Right hindlimb (tissue), 1 donor: ENCODE measurements at places on chromosomes 1 and 21.

DNA sequence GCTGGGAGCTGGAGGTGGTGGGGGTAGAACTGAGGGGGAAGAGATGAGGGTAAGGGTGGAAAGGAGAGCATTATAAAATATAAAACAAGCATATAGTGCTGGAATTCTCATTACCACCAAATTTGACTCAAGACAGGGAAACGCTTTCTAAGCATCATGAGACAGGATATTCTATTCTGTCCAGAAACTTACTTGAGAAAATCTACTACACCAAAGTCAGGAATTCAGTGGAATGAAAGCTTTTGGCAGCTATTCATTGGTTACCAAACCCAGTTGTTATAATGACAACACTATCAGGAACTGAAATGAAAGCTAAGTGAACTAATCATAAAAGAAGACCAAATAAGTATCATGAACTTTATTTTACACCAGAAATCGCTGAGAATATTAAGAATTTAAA lies 14.5 kb downstream of the AIDA start:
- no peak for DNase-seq

DNA sequence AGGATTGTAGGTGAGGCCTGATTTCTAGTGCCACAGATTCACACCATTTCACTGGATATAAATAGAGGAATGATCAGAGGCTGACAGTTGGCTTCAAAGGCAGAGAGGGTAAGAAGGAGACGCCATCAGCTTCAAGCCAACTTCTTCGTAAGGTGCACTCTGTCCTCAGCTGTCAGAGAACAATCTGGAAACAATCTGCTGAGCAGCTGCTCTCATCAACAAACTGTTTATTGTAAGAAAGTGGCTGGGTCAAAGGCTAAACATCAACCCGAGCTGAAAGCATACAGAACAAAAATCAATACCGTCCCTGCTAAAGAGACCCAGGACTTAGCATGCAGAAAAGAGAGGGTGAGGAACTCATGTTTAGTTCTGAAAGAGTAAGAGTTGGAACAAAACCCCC lies 48.2 kb downstream of the HLCS start:
- DNase-seq: no peak

GRCh38 chr1:113742515-113742914 lies 16.8 kb downstream of the PHTF1 start:
- DNase-seq: no peak

- peak; percentile 78 for DNase-seq
These were observed 55.8 kb downstream of the SLC9A1 start for GRCh38 chr1:27099135-27099586.

GRCh38 chr1:22739648-22740385 lies 29.2 kb downstream of the EPHB2 start:
- peak; percentile 77 for DNase-seq

DNA sequence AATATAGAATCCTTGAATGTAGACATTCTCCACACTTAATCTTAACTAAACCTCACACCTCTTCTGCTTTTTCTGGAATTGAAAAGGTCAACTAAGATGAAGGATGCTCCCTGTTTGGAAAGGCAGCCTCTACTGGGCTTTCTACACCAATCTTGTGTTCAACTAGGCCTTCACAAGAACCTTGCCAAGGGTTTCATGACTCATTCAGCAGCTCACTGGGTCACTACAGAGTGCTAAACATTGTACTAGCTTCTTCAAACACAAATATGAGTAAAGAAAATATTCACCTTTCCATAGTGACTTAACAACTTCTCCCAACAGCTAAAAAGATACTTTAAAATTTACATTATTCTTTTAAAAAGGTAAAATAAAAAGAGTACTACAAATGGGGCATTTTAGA lies 135.3 kb upstream of the PRMT6 start:
- DNase-seq: no peak

DNA sequence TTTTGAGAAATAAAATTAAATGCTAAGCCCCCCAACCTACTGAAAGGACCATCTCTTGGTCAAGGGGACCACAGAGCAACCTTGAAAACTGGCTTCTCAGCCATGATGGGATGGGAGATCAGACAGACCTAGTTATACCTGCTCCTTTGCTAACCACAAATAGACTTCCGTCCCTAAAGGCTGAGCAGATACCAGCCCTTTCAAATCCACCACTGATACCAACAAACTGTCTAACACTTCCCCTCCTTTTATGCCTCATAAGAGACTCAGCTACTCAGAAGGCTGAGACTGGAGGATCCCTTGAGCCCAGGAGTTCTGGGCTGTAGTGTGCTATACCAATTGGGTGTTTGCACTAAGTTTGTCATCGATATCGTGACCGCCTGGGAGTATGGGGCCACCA lies 407.3 kb downstream of the SIPA1L2 start:
- no peak for DNase-seq

DNA sequence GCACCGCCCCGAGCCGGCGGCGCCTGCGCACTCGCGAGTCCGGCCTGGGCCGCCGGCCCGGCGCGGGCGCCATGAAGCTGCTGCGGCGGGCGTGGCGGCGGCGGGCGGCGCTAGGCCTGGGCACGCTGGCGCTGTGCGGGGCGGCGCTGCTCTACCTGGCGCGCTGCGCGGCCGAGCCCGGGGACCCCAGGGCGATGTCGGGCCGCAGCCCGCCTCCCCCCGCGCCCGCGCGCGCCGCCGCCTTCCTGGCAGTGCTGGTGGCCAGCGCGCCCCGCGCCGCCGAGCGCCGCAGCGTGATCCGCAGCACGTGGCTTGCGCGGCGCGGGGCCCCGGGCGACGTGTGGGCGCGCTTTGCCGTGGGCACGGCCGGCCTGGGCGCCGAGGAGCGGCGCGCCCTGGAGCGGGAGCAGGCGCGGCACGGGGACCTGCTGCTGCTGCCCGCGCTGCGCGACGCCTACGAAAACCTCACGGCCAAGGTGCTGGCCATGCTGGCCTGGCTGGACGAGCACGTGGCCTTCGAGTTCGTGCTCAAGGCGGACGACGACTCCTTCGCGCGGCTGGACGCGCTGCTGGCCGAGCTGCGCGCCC lies at the start of gene B3GALT6:
Gene B3GALT6 (plus strand): TSS at position 30 of the 588 bp plus-strand sequence. CDS start 42 bp downstream, at position 72.
- no peak for DNase-seq

- no peak for DNase-seq
These were observed 186.6 kb downstream of the ZNF281 start for GRCh38 chr1:200223207-200223606.

DNA sequence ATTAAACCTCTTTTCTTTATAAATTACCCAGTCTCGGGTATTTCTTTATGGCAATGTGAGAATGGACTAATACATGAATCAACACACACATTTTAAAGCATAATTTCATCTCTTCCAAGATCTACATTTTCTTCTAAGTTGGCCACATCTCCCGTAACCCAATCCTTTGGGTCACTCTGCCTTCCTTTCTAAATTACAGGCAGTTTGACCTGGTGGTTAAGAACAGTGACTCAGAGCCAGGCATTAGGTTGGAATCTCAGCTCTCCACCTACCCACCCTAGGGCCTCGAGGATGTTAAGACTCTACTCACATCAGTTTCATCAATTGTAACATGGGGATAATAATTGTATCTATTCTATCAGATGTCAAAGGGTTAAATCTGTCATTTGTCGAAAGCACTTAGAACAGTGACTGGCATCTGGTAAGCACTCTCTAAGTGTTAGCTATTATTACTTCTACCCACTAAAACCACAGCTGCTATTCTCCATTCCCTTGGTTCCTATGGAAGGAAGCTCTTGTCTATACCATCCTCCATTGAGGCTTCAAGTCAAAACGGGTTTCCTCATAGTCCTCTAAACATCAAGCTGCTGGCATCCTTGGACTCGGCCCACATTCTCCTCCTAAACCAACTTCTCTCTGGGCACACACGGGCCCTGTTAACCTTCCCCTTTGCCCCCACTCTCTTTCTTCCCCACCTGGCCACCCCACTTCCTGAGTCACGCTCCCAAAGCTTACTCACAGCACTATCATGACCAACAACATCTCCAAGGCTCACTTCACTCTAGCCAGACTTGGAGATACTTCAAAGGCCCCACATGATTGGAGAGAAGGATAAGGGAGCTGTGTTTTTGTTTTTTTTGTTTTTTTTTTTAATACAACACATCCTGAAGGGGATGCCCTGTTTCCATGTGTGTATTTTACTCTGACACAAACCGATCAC lies 116.9 kb downstream of the TGFBR3 start:
- peak; percentile 3 for DNase-seq

GRCh38 chr1:113353580-113353979 lies 36.7 kb upstream of the MAGI3 start:
- no peak for DNase-seq

DNA sequence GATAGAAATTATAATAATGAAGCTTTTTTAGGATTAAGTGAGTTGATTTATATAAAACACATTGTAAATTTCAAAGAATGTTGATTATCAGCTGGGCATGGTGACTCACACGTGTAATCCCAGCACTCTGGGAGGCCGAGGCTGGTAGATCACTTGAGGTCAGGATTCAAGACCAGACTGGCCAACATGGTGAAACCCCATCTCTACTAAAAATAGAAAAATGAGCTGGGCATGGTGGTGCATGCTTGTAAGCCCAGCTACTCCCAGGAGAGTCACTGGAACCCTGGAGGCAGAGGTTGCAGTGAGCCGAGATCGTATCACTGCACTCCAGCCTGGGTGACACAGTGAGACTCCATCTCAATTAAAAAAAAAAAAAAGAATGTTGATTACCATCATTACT lies 18.4 kb downstream of the ADAMTS1 start:
- DNase-seq: no peak

GRCh38 chr1:164783778-164784555 lies 225.0 kb downstream of the PBX1 start:
- DNase-seq: no peak

DNA sequence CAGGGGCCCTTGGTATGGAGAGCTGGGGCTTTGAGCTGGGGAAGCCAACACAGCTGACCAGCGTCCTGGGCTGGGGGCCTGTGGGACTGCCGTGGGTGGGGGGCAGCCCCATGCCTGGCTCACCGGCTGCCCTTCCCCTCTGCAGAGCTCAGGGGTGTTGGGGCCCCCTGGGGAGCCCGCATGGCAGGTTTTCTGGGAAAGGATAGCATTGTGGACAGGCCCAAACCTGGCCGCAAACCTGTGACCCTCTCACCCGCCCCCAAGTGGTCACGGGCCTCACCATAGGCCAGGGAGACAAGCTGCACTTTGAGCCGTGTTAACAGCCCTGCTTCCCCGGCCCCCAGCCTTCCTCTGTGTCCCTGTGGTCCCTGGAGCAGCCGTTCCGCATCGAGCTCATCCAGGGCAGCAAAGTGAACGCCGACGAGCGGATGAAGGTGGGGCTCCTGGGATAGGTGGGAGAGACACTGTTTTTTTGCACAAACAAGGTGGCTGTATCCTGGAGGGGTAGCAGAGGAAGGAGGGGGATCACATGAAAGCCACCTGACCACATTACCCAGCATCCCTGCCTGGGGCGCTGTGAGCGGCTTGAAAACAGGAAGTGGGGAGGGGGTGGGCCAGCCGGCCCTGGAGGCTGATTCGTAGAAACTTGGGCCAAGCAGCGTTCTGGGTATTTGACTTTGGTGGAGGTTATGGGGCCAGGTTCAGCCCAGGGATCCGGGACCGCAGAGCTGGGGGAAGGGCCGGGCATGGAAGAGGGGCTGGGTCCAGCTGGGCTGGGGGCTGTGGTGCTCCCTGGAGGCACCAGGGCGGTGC lies 65.9 kb downstream of the PIK3CD start:
- DNase-seq: peak; percentile 74

GRCh38 chr1:198291036-198291435 lies 134.2 kb downstream of the NEK7 start:
- DNase-seq: no peak

DNA sequence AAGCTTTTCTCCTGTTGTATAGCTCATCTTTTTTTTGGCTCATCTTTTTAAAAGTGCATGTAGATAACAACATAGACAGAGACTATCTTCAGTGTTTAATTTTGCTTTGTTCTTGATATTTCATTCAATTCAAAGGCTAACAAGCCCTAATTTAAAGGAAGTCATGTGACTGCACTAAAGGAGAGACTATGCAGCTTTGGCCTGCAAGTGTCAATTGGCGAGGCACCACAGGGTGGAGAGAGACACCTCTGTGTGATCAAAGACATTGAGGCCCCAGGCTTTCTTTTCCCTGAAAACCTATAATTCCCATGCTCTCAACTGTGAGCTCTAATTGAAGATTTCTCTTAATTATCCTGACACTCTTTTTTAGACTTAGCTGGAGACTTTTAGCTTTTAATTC lies 53.6 kb downstream of the CHODL start:
- DNase-seq: no peak

DNA sequence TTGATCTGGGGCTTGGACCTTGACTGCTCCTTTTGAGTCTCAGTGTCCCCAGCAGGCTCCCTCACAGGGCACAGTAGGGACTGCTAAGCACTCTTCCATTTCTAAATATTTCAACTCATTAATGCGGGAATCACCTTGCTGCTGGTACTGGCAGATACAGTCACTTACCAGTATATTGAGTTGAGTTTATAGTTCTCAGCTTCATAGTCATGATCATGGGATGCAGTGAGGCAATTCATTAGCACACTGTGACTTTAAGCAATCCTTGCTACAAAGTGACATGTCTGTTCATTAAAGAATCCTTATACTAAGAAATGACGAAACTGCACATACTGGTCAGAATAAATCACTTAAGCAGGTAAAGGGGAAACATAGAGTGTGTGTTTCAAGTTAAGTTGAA lies 240.8 kb downstream of the SPATA17 start:
- DNase-seq: no peak

GRCh38 chr1:99648107-99648506 lies 2.2 kb downstream of the PALMD start:
- DNase-seq: peak; percentile 56

DNA sequence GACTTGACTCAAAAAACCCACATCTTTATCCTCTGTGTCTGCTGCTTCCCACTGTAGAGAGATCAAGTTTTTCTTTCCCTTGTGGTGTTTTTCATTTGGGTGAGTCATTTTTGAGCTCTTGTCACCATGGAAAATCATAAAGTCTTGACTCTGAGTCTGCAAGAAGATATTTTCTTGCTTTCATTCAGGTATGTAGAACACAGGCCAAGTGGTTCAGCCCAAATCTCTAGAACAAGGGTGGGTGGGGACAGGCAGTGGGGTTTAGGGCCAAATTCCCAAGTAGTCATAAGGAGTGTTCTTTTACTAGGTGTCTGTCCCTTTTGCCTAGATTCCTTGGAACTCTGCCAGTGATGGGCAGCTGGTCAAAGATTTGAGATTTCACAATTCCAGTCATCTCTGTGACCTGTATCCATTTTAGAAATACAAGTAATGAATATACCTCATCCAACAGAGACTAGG lies 21.5 kb upstream of the ARHGAP29 start:
- DNase-seq: peak; percentile 29

- DNase-seq: no peak
These were observed 55.2 kb upstream of the IPO9 start for GRCh38 chr1:201773764-201774163.

GRCh38 chr1:160083968-160084770 lies 2.8 kb downstream of the KCNJ9 start:
- DNase-seq: no peak

DNA sequence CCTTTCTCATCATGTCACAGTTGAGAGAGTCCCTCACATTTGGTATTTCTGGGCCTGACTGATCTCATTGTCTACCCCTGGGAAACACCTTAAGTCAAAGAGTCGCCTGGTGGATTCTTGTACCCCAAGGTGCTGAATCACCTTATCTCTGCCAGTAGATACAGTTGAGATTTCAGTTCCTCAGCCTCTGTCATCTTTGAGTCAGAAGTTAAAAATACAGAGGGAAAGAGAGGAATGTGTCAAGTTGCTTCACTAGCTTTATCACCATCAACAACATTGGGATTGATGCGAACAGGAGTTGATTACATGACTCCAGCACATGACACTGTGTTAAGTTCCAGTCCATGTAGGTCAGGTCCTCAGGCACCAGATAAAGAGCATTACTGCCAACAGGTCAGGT lies 513.0 kb downstream of the NUF2 start:
- no peak for DNase-seq
